ENCODE measurements at places on chromosomes 11 and 22. TPM values are rescaled to one million over a fixed set of nuclear protein-coding genes. Genes with fewer than 3 reads are reported as not detected.

GRCh38 chr22:25051983-25052710, 99.6 kb downstream of the KIAA1671 start:
- peaks cover 3% of the 10 kb centered on the region for H3K27me3 ChIP-seq
- DNase-seq: no peak
- H3K4me3 ChIP-seq: no peak overlapping the region
- no peaks in the 10 kb centered on the region for H3K36me3 ChIP-seq
- H3K4me1 ChIP-seq: peaks cover 7% of the 10 kb centered on the region

- no peak for DNase-seq
- peaks cover 44% of the 10 kb centered on the region for H3K4me1 ChIP-seq
- no peak overlapping the region for H3K4me3 ChIP-seq
- H3K27ac ChIP-seq: peak overlapping the region; percentile 86
- H3K36me3 ChIP-seq: peaks cover 5% of the 10 kb centered on the region
Observed at GRCh38 chr11:10592331-10592730, 23.9 kb upstream of the LYVE1 start.

The SLC22A6 gene
- not detected for total RNA-seq

GRCh38 chr11:61120706-61121191, 18.5 kb downstream of the CD5 start:
- H3K36me3 ChIP-seq: no peaks in the 10 kb centered on the region
- no peak overlapping the region for H3K4me3 ChIP-seq
- H3K4me1 ChIP-seq: no peaks in the 10 kb centered on the region

- H3K27me3 ChIP-seq: peaks cover 34% of the 10 kb centered on the region
- no peaks in the 10 kb centered on the region for H3K4me1 ChIP-seq
- no peaks in the 10 kb centered on the region for H3K36me3 ChIP-seq
Observed at GRCh38 chr11:76639621-76640020, 30.9 kb downstream of the LRRC32 start.

DNA sequence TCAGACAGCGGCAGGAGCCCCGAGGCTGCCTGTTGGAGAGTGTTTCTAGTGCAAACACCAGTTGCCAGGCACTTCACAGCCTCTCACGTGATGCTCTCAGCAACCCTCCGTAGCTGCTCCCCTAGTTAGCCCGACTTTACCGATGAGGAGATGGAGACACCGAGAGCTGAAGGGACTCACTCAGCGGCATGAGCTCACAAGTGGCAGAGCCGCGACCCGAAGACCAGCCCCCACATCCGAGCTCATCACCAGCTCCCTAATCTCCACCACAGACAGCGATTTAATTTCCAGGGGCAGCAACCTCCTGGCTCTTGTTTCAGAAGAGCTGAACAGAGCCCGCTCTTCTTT, 28.7 kb upstream of the RTL6 start:
- H3K4me1 ChIP-seq: peaks cover 18% of the 10 kb centered on the region
- H3K36me3 ChIP-seq: peaks cover 2% of the 10 kb centered on the region
- no peak overlapping the region for H3K4me3 ChIP-seq
- H3K27ac ChIP-seq: no peak overlapping the region
- DNase-seq: peak; percentile 57

DNA sequence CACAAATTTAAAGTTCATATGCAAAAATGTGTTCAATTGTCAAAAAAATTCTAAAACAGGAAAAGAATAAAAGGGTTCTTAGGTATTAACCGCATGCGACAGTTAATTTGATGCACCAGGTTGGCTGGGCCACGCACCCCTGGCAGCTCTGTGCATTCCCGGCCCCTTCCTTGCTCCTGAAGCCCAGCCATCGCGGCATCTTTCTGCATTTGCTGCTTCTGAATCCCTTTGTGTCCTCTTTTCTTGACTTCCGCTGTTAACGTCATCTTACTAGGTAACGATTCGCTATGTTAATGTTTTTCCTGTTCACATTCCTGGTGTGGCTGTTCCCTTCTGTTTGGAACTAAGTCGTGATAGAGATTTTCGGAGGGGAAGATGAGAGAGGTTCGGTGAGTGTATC, 7.9 kb upstream of the KLHDC7B start:
- H3K4me3 ChIP-seq: no peak overlapping the region
- H3K36me3 ChIP-seq: no peaks in the 10 kb centered on the region
- H3K27me3 ChIP-seq: peaks cover 14% of the 10 kb centered on the region
- peaks cover 6% of the 10 kb centered on the region for H3K4me1 ChIP-seq
- DNase-seq: no peak

DNA sequence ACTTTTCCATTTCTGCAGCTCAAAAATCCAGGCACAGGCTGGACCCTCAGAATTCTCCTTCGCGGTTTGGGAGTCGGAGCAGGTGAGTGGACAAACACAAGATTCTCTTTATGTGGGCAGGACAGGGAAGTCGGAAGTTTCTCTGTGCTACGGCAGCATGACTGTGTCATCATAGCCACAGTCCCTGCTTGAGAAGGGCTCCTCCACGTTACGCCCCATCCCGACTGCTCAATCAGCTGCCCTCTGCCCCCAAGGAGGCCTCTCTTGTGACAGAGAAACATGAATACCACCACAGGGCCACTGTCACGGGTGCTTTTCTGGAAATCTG, 89.0 kb upstream of the SHISAL1 start:
- H3K36me3 ChIP-seq: no peaks in the 10 kb centered on the region
- no peak overlapping the region for H3K27ac ChIP-seq
- H3K4me1 ChIP-seq: peaks cover 9% of the 10 kb centered on the region

The MYO7A gene
- not detected for total RNA-seq

GRCh38 chr11:2587976-2588748, 111.6 kb downstream of the KCNQ1OT1 start:
- no peak overlapping the region for H3K4me3 ChIP-seq
- H3K27ac ChIP-seq: no peak overlapping the region
- DNase-seq: peak; percentile 75
- H3K36me3 ChIP-seq: no peaks in the 10 kb centered on the region
- no peaks in the 10 kb centered on the region for H3K4me1 ChIP-seq

DNA sequence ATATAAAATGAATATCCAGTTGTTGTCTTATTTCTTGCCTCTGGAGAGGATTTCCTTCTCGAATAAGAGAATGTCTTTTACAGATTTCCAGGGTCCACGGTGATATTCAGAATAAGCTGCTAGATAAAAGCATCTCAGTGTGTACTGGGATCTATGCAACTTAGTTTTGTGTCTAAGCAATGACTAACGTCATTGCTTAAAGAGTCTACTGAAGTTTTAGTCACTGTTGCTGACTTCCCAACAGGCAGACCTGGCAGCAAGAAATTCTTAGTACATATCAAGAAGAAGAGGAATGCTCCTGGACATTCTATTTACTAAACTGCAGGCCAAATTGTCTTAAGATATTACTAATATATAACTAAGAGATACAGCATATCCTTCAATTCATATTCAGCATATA, 70.3 kb downstream of the SOX6 start:
- no peaks in the 10 kb centered on the region for H3K36me3 ChIP-seq
- H3K27ac ChIP-seq: no peak overlapping the region
- H3K4me1 ChIP-seq: no peaks in the 10 kb centered on the region

DNA sequence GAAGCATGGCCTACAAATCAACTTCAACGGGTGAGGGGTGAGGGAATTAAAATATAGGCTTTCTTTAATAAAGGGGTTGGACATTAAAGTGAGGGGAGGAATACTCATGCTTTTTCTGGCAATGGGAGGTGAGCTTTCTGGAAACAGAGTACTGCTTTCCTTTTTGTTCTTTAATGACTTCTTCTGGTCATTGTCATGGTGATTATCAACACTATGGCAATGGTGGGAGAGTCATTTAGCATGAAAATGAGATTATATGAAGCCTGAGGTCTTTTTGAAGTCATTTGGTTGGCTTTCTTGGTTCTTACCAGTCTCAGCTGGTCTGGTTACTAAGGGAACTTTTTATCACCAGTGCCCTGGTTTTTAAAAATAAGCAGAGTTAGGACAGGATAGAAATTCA, 475.8 kb upstream of the LRRC4C start:
- H3K36me3 ChIP-seq: no peaks in the 10 kb centered on the region
- no peaks in the 10 kb centered on the region for H3K27me3 ChIP-seq
- no peaks in the 10 kb centered on the region for H3K4me1 ChIP-seq
- H3K27ac ChIP-seq: no peak overlapping the region

DNA sequence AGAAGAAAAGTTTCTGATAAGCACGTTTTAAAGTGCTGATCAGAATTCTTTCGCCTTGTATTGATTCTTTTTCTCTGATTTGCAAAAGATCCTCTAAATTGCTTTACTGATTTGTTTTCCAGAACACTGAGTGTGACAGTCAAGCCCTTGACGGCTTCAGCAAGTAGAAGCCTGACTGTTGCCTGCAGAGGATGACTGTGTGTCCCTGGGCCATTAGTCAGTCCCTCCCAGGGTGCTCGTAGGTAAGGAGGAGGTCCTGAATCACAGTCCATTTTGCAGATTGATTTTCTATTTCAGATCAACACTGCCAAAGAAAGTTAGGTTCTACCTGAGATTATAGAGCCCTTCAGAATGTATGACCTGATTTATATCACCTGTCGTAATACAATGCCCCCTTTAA, 38.6 kb upstream of the POGLUT3 start:
- H3K27me3 ChIP-seq: no peaks in the 10 kb centered on the region
- no peaks in the 10 kb centered on the region for H3K36me3 ChIP-seq
- no peak overlapping the region for H3K4me3 ChIP-seq
- no peak overlapping the region for H3K27ac ChIP-seq

The TTC17 gene
- 93.7 TPM for total RNA-seq

DNA sequence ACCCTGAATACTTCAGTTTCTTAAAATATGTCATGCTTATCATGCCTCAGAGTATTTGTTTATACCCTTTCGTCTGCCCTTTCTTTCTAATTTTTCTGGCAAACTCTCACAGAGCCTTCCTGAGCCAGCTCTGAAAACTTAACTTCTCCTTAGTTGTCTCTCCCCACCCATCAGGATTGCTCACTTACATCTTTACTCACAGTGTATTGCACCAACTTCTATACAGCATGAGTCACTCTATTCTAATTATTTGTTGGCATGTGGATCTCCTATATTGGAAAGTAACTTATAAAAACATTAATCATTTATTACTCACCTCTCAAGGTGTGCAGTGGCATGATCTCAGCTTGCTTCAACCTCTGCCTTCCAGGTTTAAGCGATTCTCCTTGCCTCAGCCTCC, 114.9 kb downstream of the FANCF start:
- H3K27ac ChIP-seq: no peak overlapping the region
- no peak overlapping the region for H3K4me3 ChIP-seq
- peaks cover 4% of the 10 kb centered on the region for H3K27me3 ChIP-seq

- H3K27me3 ChIP-seq: no peaks in the 10 kb centered on the region
- H3K36me3 ChIP-seq: peaks cover 14% of the 10 kb centered on the region
- no peak overlapping the region for H3K27ac ChIP-seq
- no peak for DNase-seq
- peaks cover 15% of the 10 kb centered on the region for H3K4me1 ChIP-seq
Observed at GRCh38 chr22:31210556-31211421, 1.3 kb upstream of the LIMK2 start.

- H3K27ac ChIP-seq: no peak overlapping the region
- no peak for DNase-seq
- H3K36me3 ChIP-seq: no peaks in the 10 kb centered on the region
- H3K4me1 ChIP-seq: peaks cover 11% of the 10 kb centered on the region
- no peak overlapping the region for H3K4me3 ChIP-seq
Observed at GRCh38 chr11:104583857-104584256, 314.4 kb downstream of the CASP12 start.

The ISX gene
- not detected for total RNA-seq

DNA sequence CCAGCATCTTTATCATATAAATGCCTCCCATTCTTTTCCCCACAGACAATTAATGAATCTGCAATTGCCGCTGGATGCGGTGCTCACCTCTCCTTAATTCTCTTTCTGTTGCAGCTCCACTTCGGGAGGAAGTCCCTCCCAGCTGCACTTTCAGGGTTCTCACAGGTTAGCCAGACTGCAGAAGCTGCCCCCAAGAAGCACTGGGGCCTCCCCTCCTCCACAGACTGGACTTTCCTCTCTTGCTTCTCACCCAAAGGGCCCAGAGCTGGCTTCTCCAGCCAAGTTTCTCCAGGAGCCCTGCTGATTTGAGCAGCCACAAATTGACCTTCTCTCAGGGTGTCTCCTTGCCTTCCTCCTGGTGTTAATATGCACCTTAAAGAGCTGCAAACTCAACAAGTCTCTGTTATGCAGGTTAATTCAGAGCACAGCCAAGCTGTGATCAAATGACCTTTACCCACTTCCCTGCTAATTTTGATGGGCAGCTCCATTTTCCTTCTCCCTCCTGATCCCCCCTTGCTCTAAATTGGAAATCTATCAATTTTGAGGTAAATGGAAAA, 298.9 kb downstream of the BUD13 start:
- no peaks in the 10 kb centered on the region for H3K36me3 ChIP-seq
- no peak overlapping the region for H3K27ac ChIP-seq
- no peak overlapping the region for H3K4me3 ChIP-seq

DNA sequence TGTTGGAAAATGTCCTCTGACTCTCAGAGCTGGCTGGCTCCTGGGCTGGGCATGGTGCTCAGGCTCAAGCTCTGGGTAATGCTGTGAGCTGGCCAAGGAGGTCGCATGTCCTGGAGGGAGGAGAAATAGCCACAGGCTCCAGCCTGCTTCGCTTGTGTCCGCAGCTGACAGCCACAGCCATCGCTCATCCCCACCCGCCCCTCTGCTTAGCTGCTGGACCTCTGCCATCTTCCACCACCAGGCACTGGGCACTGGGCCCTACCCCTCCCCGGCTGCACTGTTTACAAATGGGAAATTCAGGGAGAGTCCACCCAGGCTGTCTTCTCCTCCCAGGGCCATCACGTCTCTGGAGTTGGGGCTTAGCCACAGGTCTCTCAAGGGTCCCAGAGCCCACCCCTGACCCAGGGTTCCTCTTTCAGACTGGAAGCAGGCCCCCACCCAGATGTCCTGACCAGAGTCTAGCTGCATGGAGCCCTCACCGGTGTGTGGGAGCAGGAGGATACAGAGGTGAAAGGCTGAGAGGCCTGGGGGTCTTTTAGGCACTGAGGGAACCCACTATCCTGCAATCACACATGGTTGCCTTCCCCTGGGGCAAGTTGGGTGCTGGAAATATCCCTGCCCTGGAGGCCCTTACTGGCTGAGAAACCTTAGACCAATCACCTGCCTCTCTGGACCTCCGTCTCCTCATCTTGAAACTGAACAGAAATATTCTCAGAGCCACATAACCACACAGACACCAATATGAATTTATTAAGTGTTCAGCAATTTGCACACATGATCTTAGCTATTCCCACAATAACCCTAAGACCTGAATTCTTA, 62.7 kb downstream of the CD82 start:
- peak overlapping the region; percentile 61 for H3K27ac ChIP-seq
- peak; percentile 95 for DNase-seq
- no peak overlapping the region for H3K4me3 ChIP-seq
- H3K4me1 ChIP-seq: peaks cover 24% of the 10 kb centered on the region

The RFPL2 gene
- not detected for total RNA-seq

The MICAL2 gene
- total RNA-seq: 20.8 TPM

GRCh38 chr11:101840704-101841103, 74.1 kb upstream of the CEP126 start:
- H3K27me3 ChIP-seq: peaks cover 2% of the 10 kb centered on the region
- no peak overlapping the region for H3K27ac ChIP-seq
- no peak for DNase-seq
- peaks cover 6% of the 10 kb centered on the region for H3K36me3 ChIP-seq

GRCh38 chr11:27688076-27688475, 12.2 kb downstream of the BDNF start:
- no peaks in the 10 kb centered on the region for H3K4me1 ChIP-seq
- no peaks in the 10 kb centered on the region for H3K36me3 ChIP-seq
- DNase-seq: no peak
- no peak overlapping the region for H3K4me3 ChIP-seq
- H3K27ac ChIP-seq: no peak overlapping the region
